ENCODE measurements at places on chromosomes 5 and 9. TPM values are rescaled to one million over a fixed set of nuclear protein-coding genes. Genes with fewer than 3 reads are reported as not detected.
A peak's percentile ranks its signal among the peaks of the same experiment; 100 is the strongest.

DNA sequence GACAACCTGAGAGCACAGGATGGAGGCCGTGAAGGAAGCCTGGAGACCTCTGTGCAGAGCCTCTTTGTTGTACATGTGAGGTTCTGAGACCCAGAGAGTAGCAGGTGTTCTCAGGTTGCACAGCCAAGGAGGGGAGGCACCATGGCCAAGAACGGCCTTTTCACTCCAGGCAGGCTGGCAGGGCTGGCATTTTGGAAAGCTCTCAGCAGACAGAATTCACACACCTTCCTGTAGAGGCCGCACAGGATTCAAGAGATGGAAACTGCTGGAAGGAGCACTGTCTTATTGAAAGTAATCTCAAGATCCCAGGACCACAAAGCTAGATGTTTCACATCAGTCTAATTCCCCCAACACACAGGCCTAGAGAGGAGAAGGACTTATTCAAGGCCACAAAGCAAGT lies 52.8 kb upstream of the XPA start:
- no peaks in the 10 kb centered on the region for H3K36me3 ChIP-seq
- no peaks in the 10 kb centered on the region for H3K27me3 ChIP-seq
- DNase-seq = no peak
- H3K4me1 ChIP-seq = no peaks in the 10 kb centered on the region

DNA sequence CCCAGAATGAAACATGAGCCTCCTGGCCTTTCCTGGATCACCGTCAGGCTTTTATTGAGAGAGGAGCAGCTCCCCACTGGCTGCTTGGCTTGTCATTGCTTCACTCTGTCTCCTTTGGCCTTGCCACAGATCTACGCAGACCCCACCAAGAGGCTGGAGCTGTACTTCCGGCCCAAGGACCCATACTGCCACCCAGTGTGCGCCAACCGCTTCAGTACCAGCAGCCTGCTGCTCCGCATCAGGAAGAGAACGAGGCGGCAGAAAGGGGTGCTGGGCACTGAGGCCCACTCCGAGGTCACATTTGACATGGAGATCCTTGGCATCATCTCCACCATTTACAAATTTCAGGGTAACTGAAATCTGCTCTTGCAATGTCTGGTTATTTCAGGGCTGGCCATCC lies 11.2 kb downstream of the GTF3C5 start:
- no peak overlapping the region for H3K27ac ChIP-seq
- H3K36me3 ChIP-seq = peaks cover 55% of the 10 kb centered on the region
- H3K4me3 ChIP-seq = no peak overlapping the region
- DNase-seq = no peak
- H3K27me3 ChIP-seq = no peaks in the 10 kb centered on the region

DNA sequence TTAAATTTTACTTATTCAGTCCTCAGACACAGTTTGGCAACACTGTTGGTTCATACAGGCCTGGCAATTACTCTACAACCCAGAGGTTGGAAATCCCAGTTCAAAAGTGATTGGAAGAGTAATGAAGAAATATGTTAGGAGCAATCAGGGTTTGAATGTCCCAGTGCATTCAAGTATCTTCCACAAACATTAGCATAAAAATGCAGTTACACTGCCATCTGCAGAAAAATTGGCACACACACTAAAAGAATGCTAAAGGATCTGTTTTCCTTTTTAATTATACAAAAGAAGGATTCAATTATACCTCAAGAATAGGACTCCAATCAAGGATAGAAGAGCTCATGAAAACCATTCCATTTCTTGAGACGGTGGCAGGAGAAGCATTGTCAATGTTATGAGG lies 130.2 kb downstream of the DNAH5 start:
- peak; percentile 37 for DNase-seq
- H3K4me3 ChIP-seq = no peak overlapping the region
- H3K36me3 ChIP-seq = no peaks in the 10 kb centered on the region
- H3K27me3 ChIP-seq = no peaks in the 10 kb centered on the region

GRCh38 chr9:91712811-91713210 lies 237.2 kb downstream of the ROR2 start:
- H3K4me3 ChIP-seq = no peak overlapping the region
- H3K27me3 ChIP-seq = no peaks in the 10 kb centered on the region
- no peak for DNase-seq
- H3K27ac ChIP-seq = no peak overlapping the region

GRCh38 chr9:137484551-137485315 lies 25.6 kb upstream of the NSMF start:
- DNase-seq = no peak
- H3K27ac ChIP-seq = no peak overlapping the region
- peaks cover 36% of the 10 kb centered on the region for H3K4me1 ChIP-seq
- no peaks in the 10 kb centered on the region for H3K27me3 ChIP-seq

DNA sequence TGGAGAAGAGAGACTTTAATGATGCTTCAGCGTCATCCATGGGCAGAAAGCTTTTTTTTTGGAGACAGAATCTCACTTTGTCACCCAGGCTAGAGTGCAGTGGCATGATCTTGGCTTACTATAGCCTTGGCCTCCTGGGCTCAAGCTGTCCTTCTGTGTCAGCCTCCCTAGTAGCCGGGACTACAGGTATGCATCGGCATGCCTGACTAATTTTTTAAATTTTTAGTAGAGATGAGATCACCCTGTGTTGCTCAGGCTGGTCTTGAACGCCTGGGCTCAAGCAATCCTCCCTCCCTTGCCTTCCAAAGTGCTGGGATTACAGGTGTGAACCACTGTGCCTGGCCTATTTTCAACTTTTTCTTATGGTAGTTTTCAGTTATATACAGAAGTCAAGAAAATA lies 23.2 kb downstream of the SPIN1 start:
- DNase-seq = no peak
- H3K27ac ChIP-seq = no peak overlapping the region
- no peaks in the 10 kb centered on the region for H3K36me3 ChIP-seq
- no peaks in the 10 kb centered on the region for H3K27me3 ChIP-seq
- no peak overlapping the region for H3K4me3 ChIP-seq

GRCh38 chr5:143509758-143510221 lies 106.3 kb upstream of the NR3C1 start:
- H3K4me3 ChIP-seq = no peak overlapping the region
- no peak overlapping the region for H3K27ac ChIP-seq
- no peaks in the 10 kb centered on the region for H3K4me1 ChIP-seq
- H3K27me3 ChIP-seq = no peaks in the 10 kb centered on the region
- DNase-seq = no peak

Gene ADRB2
- total RNA-seq = 5.0 TPM

Gene PRELID2
- total RNA-seq = 27.2 TPM

Gene PALM2AKAP2
- 10.6 TPM for total RNA-seq

Gene C9orf152
- not detected for total RNA-seq

Measured in spinal cord (tissue), 10 donors.